ENCODE measurements at places on chromosomes 4 and X. TPM values are rescaled to one million over a fixed set of nuclear protein-coding genes. Genes with fewer than 3 reads are reported as not detected.

The HMX1 gene
- total RNA-seq = not detected

The GPC3 gene
- 1.9 TPM for total RNA-seq

The NXF2 gene
- total RNA-seq = not detected

The UGT8 gene
- total RNA-seq = not detected

The UNC5C gene
- total RNA-seq = 0.28 TPM

The AFF1 gene
- total RNA-seq = 9.9 TPM

Data from smooth muscle cell of bladder (primary cell).